ENCODE measurements at places on chromosomes 3 and 15.

- DNase-seq: peak; percentile 70
Measured at GRCh38 chr15:57220205-57220604, 156.1 kb upstream of the CGNL1 start.

GRCh38 chr3:175356899-175357324 lies 497.8 kb downstream of the NAALADL2 start:
- no peak for DNase-seq

DNA sequence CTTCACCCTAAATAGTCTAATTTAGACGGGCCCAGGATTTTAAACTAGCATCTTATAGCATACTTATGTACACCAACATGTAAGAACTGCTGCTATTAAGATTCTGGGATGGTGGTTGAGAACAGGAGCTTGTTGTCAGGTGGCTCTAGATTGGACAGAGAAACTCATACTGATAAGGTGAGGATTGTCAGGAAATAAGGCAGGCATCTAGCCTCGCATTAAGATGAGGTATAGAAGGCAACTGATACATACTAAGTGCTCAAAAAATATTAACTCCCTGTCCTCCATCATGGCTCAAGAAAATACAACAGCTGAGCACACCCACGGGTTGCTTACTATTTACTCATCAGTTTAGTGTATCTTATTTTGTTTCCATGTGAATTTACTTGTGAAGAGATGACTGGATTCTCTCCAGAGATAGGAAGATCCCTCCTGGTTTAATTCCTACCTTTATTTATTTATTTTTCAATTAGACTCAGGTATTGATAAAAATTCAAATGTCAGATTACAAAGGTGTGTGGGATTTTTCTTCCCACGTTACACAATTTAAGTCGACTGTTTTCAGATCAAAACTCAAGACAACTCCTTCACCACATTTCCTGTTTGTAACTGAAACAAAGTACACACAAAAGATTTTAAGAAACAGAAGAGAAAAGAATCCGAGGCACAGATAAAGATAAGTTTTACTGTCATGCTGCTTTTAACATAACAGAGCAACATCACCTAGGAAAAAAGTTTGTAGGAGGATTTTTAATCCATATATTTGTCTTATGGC lies at the start of gene TRAT1:
Gene TRAT1, plus strand, starts transcription at position 664 of the 775 bp plus-strand sequence. CDS start 142 bp downstream, outside the sequence.
- DNase-seq: no peak

DNA sequence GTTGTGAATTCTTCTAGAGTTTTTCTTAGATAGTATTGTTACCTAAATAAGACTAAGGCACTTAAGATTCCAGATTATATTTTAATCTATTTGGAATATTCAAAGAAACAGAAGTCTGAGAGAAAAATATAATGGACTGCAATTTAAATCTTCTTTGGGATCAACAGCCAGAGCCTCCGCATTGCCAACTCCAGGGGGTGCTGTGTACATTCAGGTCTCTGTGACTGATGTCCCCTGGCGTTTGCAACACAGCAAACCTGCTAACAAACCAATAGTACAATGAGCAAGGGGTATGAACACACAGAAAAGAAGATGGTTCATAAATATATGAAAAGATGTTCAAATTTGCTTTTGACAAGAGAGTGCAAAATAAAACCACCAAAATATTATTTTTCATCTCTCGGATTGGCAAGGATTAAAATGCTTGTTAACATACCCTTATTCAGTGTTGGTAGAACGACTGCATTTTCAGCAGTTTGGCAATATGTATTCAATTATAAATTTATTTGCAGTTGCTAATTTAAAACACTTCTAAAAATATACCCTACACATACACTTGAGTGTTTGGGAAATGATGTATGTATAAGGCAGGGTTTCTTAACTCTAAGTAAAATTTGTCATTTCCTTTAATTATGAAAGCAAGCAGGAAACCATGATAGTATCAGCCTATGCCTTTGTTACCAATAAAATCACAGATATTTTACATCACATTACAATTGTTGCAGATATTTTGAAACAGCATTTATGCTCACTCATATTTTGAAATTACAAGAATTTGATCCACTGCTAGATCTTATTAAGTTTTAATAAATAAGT lies 16.1 kb upstream of the TM4SF1 start:
- DNase-seq: peak; percentile 71

GRCh38 chr15:87917480-87917879 lies 339.1 kb downstream of the NTRK3 start:
- DNase-seq: no peak

DNA sequence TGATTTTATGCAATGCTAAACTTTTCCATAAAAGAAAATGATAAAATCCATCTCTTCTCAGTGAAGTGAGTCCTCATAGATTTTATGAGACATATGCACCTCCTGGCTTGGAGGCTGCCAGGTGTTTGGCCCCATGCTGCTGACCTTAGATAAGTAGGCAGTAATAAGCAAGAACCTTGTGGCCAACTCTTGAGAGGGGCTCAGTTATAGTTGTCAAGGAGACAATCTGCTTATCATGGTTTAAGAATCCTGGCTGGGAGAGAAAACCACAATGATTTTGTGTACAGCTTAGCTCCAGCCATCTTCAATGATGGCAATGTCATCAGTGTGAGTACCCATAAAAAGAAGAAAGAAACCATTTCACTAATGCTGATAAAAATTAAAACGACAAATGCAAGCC lies 252.1 kb downstream of the CPNE4 start:
- DNase-seq: no peak

DNA sequence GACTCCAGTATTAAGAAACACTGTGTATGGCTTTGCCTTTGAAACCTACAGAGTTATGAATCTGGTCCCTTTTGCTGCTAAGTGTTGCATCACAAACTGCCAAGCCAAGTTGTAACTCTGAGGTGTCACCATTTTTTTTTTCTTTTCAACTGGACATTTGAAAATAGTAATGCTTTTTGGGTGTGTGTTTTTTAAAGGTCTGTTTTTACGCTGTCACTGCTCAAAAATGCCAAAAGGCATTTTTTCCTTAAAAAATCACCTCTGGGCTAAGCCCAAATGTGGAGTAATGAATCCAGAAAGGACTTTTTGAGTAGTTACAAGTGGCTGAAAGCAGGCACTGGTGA lies 9.5 kb downstream of the SMAD3 start:
- no peak for DNase-seq

GRCh38 chr3:5019411-5020241 lies 40.4 kb downstream of the BHLHE40 start:
- no peak for DNase-seq

- DNase-seq: peak; percentile 93
Measured at GRCh38 chr3:133038089-133038730, at the start of gene TMEM108. TSS of gene TMEM108 (plus strand) at chr3:133038391.

GRCh38 chr3:58260733-58261132 lies 23.1 kb downstream of the ABHD6 start:
- DNase-seq: no peak

- DNase-seq: no peak
Measured at GRCh38 chr15:45249125-45249780, 2.8 kb upstream of the SLC28A2 start.

- no peak for DNase-seq
Measured at GRCh38 chr3:120066634-120067033, 27.6 kb downstream of the GSK3B start.

DNA sequence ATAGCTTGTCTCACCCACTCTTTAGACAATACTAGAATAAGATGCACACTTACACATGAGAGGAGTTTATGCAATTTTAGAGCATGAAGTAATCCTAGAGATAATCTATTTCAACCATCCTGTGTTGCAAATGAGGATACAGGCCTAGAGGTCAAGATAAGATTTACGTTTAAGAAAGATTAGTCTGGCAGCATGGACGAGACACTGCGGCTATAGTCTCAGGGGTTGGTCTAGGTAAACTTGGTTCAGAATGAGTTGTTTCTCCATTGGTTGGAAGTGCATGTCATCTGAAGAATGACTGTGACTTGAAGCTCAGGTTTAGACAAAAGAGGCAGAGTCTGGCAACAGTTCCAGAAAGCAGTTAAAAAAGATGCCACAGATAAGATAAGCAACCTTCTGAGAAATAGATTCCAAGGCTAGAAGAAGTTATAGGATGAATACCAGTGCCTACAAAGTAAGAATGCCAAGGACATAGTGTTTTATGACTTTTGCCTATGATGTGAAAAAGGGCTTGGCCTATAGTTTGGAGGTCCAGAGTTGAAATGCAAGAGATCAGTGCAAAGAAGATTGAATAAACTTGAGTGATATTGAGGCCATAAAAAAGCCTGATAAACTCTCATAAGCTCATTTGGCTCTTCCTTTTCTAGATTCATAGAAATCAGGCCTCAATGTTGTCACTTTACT lies 631.0 kb downstream of the SQOR start:
- no peak for DNase-seq

DNA sequence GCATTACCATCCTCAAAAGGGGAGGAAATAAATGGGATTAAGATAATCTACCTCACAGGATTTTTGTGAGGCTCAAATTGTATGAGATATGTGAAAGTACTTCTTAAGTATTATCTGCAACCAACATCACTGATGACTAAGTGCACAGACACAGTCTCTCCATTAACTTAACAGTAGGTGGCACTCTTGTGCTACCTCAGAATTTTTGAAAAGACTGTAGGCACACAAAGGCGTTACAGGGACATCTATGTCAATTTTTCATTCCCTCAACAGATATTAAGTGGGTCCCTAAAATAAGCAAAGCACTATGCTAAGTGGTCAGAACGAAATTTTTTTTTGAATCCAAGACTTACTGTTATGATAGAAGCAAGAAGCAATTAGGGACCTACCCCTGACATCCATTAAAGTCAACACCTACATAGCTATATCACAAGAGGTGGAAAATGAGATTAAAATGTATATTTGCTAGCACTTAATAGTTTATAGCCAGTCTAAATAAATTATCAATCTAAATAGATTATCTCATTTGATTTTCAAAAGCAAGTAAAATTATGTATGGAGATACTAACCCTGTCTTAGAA lies 52.9 kb downstream of the RYK start:
- DNase-seq: peak; percentile 74

- no peak for DNase-seq
Measured at GRCh38 chr3:119437691-119438258, 25.6 kb downstream of the TMEM39A start.

DNA sequence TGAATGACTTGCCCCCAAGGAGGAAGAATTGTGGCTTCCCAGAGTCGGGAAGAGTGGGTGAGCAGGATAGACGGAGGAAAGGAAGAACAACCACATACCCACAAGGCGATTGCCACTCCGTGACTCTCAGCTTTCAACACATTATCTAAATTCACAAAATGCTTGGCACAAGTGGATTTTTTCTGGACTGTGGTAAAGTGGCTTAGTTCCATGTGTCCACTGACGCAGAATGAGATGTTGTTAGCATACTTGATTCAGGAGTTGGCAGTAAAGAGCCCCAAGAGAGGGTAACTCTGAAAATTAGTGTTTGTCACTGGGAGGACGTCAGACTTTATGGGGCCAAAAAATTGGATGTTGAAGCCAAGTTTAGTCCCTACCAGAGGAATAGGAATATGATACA lies 198.8 kb upstream of the CTNNB1 start:
- DNase-seq: peak; percentile 24

GRCh38 chr3:129934234-129935123 lies 40.0 kb upstream of the TRH start:
- peak; percentile 79 for DNase-seq

- no peak for DNase-seq
Measured at GRCh38 chr3:67593761-67594234, 60.6 kb downstream of the SUCLG2 start.

- DNase-seq: no peak
Measured at GRCh38 chr3:159887911-159888310, 100.7 kb upstream of the IL12A start.

DNA sequence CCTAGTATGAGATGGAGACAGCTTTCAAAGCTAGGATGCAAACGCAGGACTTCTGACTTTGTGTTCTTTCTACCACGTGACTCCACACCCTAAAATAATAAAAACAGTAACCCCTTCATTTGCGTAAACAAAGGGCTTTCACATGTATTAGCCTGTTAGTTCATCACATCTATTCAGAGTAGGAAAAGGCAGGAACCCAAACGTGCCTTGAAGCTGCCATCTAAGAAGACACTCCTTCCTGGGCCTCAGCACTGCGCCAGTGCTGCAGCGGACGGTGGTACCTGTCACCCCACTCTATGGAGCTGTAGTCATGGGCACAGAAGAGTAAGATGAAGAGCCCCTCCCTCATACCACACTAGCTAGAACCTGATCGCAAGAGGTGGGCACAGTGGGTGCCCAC lies 34.3 kb downstream of the PLD1 start:
- DNase-seq: no peak

GRCh38 chr15:88866295-88866881 lies 29.0 kb downstream of the HAPLN3 start:
- DNase-seq: no peak

DNA sequence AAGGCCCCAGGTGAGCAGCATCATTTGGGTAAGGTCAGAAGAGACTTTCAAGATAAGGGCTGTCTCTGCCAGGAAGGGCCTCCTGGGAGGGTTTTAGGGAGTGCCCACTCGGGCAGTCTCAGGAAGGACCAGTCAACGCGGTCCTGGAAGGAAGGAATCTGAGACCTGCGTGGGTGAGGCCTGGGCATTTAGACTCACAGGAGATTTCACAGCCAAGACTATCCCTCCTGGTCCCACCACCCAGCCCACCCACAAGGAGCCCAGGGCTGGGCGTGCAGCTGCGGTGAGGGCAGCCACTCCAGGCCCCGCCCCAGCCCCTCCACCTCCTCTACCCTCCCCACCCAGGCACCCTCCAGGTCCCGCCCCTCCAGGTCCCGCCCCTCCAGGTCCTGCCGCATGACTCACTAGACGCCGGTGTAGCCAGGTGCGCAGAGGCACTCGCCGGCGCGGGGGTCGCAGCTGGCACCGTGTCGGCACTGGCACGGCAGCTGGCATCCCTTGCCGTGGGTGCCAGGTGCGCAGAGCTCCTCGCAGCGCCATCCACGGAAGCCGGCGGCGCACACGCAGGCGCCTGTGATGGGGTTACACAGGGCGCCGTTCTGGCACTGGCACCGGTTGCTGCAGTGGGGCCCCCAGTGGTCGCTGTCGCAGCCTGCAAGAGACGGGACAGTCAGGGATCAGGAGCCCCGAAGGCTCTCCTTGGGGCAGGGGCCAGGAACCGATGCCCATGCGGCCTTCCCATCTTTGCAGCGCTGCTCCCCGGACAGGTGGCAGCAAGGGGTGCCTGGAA lies 112.7 kb downstream of the RAB11A start:
- peak; percentile 56 for DNase-seq

Measured in eye (tissue), 1 donor.